ENCODE measurements at places on chromosomes 2 and 18. TPM values are rescaled to one million over a fixed set of nuclear protein-coding genes. Genes with fewer than 3 reads are reported as not detected.

DNA sequence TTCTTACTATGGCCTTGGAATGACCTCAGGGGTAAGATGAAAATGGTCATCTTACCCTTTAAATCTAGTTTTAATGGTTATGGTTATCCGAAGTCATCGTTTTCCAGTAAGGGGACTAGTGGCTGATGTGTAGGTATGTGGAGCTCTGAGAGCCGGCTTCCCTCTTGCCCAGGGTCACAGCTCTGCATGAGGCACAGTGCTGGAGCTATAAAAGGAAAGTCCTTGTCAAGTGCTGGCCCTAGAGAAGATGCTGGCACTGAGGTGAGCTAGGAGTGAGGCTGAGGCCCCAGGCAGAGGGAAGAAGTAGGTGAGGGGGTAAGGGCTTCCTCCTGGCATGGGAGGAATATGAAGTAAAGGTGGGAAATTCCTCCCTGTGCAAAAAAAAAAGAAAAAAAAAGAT is 35.0 kb downstream of the SMARCAL1 start:
- H3K4me1 ChIP-seq, result no peaks in the 10 kb centered on the region
- H3K36me3 ChIP-seq, result peaks cover 48% of the 10 kb centered on the region

DNA sequence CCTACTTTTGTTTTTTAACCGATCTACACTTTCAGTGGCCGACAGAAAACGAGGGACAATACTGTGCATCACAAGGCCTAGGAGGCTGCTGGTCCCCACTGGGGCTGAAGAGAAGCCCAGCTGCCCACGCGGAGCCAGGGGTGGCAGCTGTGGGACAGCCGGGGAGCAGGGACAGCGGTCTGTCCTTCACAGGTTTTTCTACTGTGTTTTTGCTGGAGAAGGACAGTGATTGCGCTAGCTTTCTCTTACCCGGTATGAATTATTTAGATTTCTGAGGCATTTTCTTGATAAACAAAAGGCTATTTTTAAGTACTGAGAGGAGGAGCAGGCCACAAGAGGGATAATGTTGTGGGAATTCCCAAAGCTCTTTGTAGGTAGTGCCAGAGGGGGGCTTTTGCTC is 219.8 kb downstream of the ATAD2B start:
- DNase-seq, result no peak
- H3K4me3 ChIP-seq, result no peak overlapping the region
- no peaks in the 10 kb centered on the region for H3K4me1 ChIP-seq
- no peaks in the 10 kb centered on the region for H3K27me3 ChIP-seq
- peaks cover 10% of the 10 kb centered on the region for H3K36me3 ChIP-seq
- H3K27ac ChIP-seq, result no peak overlapping the region

- peaks cover 31% of the 10 kb centered on the region for H3K27me3 ChIP-seq
- DNase-seq, result no peak
- H3K4me3 ChIP-seq, result no peak overlapping the region
- no peaks in the 10 kb centered on the region for H3K36me3 ChIP-seq
These were observed 566.9 kb downstream of the PLCL1 start for GRCh38 chr2:198371329-198371728.

DNA sequence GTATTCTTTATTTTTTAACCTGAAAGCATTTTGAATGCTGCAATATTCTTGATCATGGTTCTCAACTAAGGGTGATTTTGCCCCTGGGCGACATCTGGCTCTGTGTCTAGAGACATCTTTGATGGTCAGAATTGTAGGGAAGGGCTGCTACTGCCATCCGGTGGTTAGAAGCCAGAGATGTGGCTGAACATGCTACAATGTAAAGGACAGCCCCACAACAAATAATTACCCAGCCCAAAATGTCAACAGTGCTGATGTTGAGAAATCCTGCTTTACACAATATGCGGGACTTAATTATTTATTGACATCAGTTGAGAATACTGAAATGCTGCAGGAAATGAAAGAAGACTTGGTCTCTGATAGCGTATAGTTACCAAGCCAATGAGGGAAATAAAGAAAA is 37.5 kb upstream of the SERPINB2 start:
- DNase-seq, result no peak
- no peak overlapping the region for H3K27ac ChIP-seq
- no peaks in the 10 kb centered on the region for H3K4me1 ChIP-seq
- H3K27me3 ChIP-seq, result peaks cover 19% of the 10 kb centered on the region
- H3K36me3 ChIP-seq, result no peaks in the 10 kb centered on the region

GRCh38 chr2:176100547-176101140 is 1.0 kb downstream of the HOXD12 start:
- no peak overlapping the region for H3K4me3 ChIP-seq
- no peak for DNase-seq
- peaks cover 29% of the 10 kb centered on the region for H3K4me1 ChIP-seq

DNA sequence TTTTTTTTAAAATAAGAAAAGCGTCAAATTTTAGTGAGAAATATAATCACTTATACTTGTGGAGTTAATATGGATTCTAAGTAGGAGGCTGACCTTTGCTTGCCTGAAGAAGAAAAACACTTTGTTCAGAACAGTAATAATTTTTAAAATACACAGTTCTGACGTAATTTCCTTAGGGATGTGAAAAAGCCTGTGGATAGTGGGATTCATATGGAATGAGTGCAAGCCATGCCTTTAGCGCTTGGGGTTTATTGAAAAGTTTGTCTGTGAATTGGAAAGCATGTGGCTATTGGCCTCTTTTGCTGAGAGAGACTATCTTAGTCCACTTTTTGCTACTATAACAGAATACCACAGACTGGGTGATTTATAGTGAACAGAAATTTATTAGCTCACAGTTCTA is 151.3 kb downstream of the CCDC85A start:
- H3K27ac ChIP-seq, result no peak overlapping the region
- H3K4me1 ChIP-seq, result no peaks in the 10 kb centered on the region
- H3K4me3 ChIP-seq, result no peak overlapping the region
- no peak for DNase-seq
- H3K27me3 ChIP-seq, result no peaks in the 10 kb centered on the region

DNA sequence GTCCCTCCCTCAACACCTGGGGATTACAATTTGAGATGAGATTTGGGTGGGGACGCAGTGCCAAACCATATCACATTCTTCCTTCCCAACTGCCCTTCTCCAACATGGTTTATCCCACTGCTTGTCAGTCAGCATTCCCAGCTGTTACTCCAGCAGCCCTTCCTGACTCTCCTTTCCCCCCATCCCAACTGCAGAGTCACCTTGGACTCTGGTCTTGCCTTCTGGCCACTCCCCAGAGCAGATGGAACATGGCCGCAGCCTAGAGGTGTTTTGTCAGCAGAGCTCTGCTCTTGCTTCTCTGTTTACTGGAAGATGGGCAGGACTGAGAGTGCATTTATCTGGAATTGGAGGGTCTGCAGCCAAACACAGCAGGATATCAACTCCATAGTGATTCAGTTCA is 51.2 kb upstream of the MEX3C start:
- H3K4me3 ChIP-seq, result no peak overlapping the region
- no peaks in the 10 kb centered on the region for H3K36me3 ChIP-seq
- peaks cover 6% of the 10 kb centered on the region for H3K27me3 ChIP-seq
- H3K27ac ChIP-seq, result no peak overlapping the region
- H3K4me1 ChIP-seq, result no peaks in the 10 kb centered on the region

DNA sequence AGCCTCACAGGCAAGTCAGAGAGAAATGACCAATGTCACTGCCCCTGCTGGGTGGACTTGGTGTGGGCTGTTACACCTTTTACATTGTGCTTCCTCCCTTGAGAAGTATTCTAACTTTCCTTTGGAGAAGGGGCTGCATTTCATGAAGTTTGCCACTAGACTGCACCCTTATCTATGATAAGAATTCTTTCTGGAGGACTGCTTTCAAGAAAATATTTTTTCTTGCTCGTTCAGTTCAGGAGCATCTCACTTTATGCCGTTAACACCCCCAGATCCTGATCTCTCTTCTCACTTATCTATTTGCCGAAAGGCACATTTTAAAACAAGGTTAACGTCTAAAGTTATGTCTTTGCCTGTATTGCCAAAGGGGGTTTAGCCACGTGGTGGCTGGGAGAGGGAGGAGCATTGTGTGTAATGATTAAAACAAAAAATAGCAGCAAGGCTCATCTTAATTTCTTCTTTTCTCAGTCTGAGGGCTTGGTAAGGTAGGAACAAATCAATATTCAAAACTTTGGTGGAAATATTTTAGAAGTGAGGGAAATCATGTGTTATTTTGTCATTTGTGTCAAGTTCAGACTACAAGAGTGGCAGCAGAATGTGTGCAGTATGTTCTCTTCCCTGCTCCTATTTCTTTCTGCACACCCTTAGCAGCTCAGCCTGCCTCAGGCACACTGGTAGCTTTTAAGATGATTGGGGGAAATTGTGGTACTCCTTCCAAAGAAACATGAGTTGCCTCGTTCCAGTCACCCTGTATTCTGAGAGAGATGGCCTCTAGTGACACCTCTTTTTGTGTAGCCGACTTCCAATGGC is 1.6 kb upstream of the IGFBP5 start:
- H3K27me3 ChIP-seq, result peaks cover 62% of the 10 kb centered on the region
- no peaks in the 10 kb centered on the region for H3K36me3 ChIP-seq
- no peak overlapping the region for H3K27ac ChIP-seq

GRCh38 chr2:235161565-235161964 is 209.7 kb downstream of the SH3BP4 start:
- no peak overlapping the region for H3K4me3 ChIP-seq
- H3K27ac ChIP-seq, result no peak overlapping the region
- H3K4me1 ChIP-seq, result no peaks in the 10 kb centered on the region
- H3K36me3 ChIP-seq, result no peaks in the 10 kb centered on the region
- DNase-seq, result no peak

DNA sequence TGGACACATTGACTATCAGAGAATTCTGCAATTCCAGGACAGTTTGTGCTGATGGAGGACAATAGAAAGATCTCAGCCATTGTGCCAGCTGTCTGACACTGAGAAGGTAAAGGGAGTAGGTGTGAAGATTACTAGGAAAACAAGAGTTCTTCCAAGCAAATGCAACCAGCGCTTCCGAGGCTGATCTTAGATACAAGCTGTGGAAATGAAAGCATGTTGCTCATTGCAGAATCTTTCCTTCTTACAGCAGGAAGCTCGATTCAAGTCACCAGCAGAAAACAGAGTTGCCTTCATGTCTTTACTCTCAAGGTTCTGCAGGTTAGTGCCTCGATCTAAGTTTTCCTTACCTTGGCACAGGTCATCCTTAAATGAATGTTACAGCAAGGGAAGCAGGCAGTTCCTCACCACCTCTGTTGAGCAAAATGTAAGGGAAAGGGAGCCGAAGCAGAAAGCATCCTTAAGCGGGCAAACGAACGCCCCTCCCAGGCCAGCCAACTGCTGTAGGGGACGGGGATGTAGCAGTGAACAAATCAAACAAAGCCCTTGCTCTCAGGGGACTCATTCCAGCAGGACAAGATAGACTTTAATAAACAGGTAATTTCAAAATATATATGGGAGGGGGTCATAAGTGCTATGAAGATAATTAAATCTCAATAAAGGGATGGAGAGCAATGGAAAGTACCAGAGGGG is 54.3 kb downstream of the MARCHF4 start:
- no peaks in the 10 kb centered on the region for H3K36me3 ChIP-seq
- H3K27ac ChIP-seq, result no peak overlapping the region
- H3K4me3 ChIP-seq, result no peak overlapping the region
- DNase-seq, result no peak
- H3K4me1 ChIP-seq, result peaks cover 5% of the 10 kb centered on the region
- H3K27me3 ChIP-seq, result no peaks in the 10 kb centered on the region

DNA sequence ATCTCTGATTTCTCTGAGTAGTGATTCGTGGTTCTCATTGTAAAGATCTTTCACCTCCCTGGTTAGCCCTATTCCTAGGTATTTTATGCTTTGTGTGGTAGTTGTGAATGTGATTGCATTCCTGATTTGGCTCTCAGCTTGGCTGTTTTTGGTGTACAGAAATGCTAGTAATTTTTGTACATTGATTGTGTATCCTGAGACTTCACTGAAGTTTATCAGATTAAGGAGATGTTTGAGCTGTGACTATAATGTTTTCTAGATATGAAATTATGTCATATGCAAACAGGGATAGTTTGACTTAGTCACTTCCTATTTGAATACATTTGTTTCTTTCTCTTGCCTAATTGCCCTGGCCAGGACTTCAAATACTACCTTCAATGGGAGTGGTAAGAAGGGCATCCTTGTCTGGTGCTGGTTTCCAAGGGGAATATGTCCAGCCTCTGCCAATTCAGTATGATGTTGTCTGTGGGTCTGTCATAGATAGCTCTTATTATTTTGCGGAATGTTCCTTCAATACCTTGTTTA is 251.9 kb upstream of the ZNF804A start:
- H3K4me1 ChIP-seq, result no peaks in the 10 kb centered on the region
- no peak for DNase-seq
- no peaks in the 10 kb centered on the region for H3K27me3 ChIP-seq
- H3K4me3 ChIP-seq, result no peak overlapping the region
- H3K36me3 ChIP-seq, result no peaks in the 10 kb centered on the region

The IDH1 gene
- total RNA-seq, result 14.3 TPM

The LDLRAD4 gene
- total RNA-seq, result 27.5 TPM

The CABYR gene
- 1.6 TPM for total RNA-seq

The VAMP5 gene
- 29.3 TPM for total RNA-seq

All from activated naive CD8-positive, alpha-beta T cell treated with anti-CD3 and anti-CD28 coated beads for 36 hours (primary cell).